ENCODE measurements at places on chromosomes 16 and 17. TPM values are rescaled to one million over a fixed set of nuclear protein-coding genes. Genes with fewer than 3 reads are reported as not detected.

KCNJ18 gene
- total RNA-seq, result not detected

PPY gene
- not detected for total RNA-seq

TPSB2 gene
- total RNA-seq, result not detected

CCR7 gene
- not detected for total RNA-seq

KRT40 gene
- total RNA-seq, result not detected

EZH1 gene
- 20.0 TPM for total RNA-seq

GDPD3 gene
- 5.3 TPM for total RNA-seq

CCDC43 gene
- 20.3 TPM for total RNA-seq

CD300H gene
- not detected for total RNA-seq

ADAMTS18 gene
- total RNA-seq, result 47.5 TPM

CLDN6 gene
- total RNA-seq, result 0.12 TPM

FOXO3B gene
- 3.0 TPM for total RNA-seq

TRIM47 gene
- 98.8 TPM for total RNA-seq

SMTNL2 gene
- total RNA-seq, result not detected

PRSS33 gene
- not detected for total RNA-seq

RBBP6 gene
- 33.5 TPM for total RNA-seq

PERCC1 gene
- total RNA-seq, result not detected

TOB1 gene
- 10.8 TPM for total RNA-seq

CANT1 gene
- total RNA-seq, result 65.3 TPM

CLEC18B gene
- total RNA-seq, result not detected

NPIPA8 gene
- total RNA-seq, result not detected

AXIN2 gene
- 0.93 TPM for total RNA-seq

CSH1 gene
- total RNA-seq, result not detected

SULT1A4 gene
- total RNA-seq, result 5.5 TPM

ACLY gene
- total RNA-seq, result 286 TPM

GRAPL gene
- total RNA-seq, result 58.6 TPM

ARL5C gene
- not detected for total RNA-seq

HLF gene
- 0.29 TPM for total RNA-seq

SGF29 gene
- 14.3 TPM for total RNA-seq

CLEC10A gene
- total RNA-seq, result not detected

TAC4 gene
- total RNA-seq, result not detected

CCDC200 gene
- total RNA-seq, result not detected

NGFR gene
- not detected for total RNA-seq

SLC6A2 gene
- total RNA-seq, result not detected

SEZ6 gene
- total RNA-seq, result not detected

PRDM7 gene
- not detected for total RNA-seq

RRAD gene
- 9.3 TPM for total RNA-seq

ATP2A1 gene
- total RNA-seq, result 0.53 TPM

TLCD3B gene
- not detected for total RNA-seq

TPSD1 gene
- total RNA-seq, result not detected

TBC1D3D gene
- 0.53 TPM for total RNA-seq

KCNH6 gene
- not detected for total RNA-seq

DRC3 gene
- 0.47 TPM for total RNA-seq

AANAT gene
- not detected for total RNA-seq

PLEKHM1 gene
- 53.9 TPM for total RNA-seq

ERI2 gene
- total RNA-seq, result 10.3 TPM

LPO gene
- not detected for total RNA-seq

NPW gene
- 0.35 TPM for total RNA-seq

TBC1D10B gene
- 47.8 TPM for total RNA-seq

KRT20 gene
- total RNA-seq, result not detected

PRCD gene
- total RNA-seq, result 1.8 TPM

CDC6 gene
- total RNA-seq, result 4.5 TPM

SBK1 gene
- 0.23 TPM for total RNA-seq

NOD2 gene
- total RNA-seq, result 0.23 TPM

LRRC37A3 gene
- total RNA-seq, result 7.2 TPM

ESRP2 gene
- 2.9 TPM for total RNA-seq
